ENCODE measurements at places on chromosomes 3 and 15.

- no peak for DNase-seq
Measured at GRCh38 chr3:100545371-100545770, 53.0 kb downstream of the TMEM45A start.

- DNase-seq = no peak
Measured at GRCh38 chr3:48125013-48125705, 63.1 kb downstream of the CDC25A start.

DNA sequence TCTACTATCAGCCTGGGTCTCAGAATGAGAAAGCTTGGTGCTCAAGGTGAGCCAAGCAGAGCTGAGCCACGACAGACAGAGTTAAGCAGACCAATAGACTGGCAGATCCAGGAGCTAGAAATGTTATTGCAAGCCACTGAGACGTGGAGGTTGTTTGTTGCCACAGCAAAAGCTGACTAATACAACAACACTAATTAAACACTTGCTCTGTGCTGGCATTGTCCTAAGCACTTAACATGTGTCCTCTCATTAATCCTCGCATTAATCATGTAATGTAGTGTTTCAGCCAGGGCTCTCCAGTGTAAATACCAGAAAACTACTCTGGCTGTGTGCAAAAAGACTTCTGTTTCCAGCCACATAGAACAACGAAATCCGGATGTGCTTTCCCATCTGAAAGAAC is 11.6 kb upstream of the SPSB4 start:
- no peak for DNase-seq

DNA sequence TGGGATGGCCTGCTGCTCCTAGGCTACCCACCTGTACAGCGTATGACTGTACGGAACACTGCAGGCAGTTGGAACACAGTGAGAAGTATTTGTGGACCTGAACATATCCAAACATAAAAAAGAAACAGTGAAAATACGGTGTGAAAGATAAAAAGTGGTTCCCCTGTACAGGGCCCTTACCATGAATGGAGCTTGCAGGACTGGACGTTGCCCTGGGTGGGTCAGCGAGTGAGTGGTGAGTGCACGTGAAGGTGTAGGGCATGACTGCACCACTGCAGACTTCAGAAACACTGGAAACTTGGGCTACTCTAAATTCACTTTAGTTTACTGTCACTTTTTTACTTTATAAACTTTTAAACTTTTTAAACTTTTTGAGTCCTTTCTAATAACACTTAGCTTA is 71.2 kb upstream of the SLC6A6 start:
- DNase-seq = no peak

- DNase-seq = no peak
Measured at GRCh38 chr15:95653361-95653805, 677.1 kb upstream of the NR2F2 start.

DNA sequence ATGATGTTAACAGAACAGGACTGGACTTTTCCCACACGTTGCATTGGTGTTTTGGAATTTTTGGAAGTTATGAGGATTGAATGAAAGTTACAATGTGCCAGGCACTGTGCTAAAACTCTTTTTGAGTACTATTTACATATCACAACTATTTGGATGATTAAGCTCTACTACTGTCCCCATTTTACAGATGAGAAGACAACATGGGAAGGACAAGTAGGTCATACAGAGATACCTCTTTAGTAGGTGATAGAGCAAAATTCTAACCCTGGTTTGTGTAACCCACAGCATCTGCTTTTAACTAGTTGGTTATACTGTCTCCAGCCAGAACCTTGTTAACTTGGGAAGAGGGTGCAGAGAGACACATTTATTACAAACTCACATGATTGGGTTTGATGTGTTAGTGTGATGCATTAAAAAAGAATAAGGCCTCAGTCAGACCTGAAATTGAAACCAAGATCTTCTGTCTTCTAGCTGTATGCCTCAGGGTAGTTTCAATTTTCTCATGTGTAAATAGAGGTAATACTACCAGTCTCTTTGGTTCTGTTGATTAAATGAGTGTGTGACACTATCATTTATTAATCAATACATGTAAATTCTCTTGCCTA is 1.4 kb downstream of the NDUFB4 start:
- DNase-seq = no peak

DNA sequence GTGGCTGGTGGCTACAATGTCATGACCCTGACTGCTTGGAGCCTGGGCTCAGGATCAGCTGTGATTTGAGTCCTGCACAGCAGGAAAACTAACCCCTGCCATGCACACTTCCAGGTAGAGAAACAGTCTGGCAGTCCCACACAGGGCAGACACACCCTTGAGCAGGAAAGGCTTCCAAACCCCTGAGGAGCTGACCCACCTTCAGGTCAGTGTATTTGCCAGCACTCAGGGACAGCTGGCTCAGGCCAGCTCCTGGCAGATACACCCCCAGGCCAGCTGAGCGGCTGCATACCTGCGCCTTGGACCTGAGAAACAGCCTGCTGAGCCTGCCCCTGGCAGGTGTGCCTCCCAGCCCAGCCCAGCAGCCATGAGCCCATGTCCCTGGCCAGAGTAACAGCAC is 22.2 kb upstream of the CDAN1 start:
- no peak for DNase-seq

- DNase-seq = no peak
Measured at GRCh38 chr15:40325700-40326099, 2.2 kb downstream of the INAFM2 start.

DNA sequence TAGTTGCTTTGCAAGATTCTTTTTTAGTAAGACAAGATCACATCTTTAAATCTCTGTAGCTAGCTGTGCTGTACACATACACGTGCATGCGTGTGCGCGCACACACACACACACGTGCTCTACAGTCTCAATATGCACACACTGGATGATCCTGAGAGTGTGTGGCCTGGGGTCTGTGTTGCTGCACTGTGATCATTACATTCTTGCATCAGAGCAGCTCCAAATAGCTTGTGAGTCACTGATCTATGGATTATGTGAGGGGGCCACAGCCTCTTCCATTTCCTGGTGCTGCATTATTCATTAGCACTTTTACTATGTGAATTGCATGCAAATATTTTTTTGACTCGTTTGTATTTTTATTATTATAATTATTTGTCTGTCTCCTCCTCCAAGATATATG is 34.6 kb downstream of the MCTP2 start:
- DNase-seq = no peak

DNA sequence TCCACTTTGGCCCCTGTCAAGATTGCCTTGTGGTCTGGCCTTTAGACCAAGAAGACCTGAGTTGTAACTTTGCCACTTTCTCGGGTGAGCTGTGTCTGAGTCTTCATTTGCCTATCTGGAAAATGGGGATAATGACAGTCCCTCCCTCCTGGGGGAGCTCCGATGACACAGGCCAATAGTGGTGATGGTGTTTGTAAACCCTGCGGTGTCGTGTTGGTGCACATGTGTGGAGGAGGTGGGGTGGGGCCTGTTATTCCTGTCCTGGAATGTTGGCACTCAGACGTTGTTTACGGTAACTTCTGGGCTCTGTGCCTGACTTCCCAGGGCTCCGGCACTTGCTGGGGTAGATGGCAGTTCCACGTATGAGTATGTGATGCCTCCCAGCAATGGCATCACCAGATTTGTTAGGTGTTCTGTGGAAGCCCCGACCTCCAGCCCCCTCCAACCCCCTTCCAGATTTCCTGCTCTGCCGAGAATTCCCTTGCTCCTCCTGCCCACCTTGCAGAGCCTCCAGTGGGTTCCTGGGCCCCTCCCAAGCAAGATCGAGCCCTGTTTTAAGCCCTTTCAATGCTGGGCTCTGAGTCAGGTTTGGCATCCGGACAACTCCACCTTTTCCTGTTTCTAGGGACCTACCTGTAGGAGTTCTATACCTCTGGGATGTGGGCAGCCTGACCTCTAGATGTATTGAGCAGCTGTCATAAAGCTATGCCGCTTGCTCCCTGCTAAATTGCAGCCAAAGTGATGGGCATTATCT is 31.4 kb downstream of the HRH1 start:
- DNase-seq = no peak

DNA sequence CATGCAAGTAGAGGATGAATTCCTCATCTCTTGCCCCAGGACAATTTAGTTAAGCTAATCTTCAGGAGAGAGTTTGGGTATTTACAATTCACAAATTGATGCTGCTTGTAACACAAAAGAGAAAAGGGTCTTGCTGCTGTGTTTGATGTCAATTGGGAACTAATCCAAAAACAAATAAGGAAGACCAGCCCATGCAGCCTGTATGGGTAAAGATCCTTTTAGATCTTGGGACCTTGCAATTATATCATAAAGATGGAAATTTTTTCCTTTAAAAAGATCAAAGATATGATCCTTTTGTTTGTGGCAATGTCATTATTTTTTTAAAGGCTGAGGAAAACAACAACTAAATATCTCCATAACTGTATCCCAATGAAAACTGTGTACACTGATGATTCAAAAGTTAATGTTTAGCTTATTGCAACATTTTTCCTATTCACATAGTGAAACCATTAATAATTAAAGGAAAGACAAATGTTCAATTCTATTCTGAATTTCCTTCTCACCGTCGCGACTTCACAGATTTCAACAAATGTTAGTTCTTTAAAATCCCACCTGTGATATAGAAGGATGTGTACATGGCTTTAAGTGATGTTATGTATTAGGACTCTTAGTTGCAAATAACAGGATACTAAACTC is 40.2 kb downstream of the TMEM212 start:
- no peak for DNase-seq

GRCh38 chr3:50503504-50504342 is at the start of gene CACNA2D2:
TSS of gene CACNA2D2 (minus strand) at chr3:50503634. CDS start at chr3:50503423, 211 bp downstream.
- peak; percentile 17 for DNase-seq

- no peak for DNase-seq
Measured at GRCh38 chr15:95603802-95604201, 726.7 kb upstream of the NR2F2 start.

GRCh38 chr3:51380601-51381332 is 4.3 kb upstream of the MANF start:
- no peak for DNase-seq

GRCh38 chr3:43641306-43642114 is 19.7 kb upstream of the ANO10 start:
- DNase-seq = no peak

- no peak for DNase-seq
Measured at GRCh38 chr15:57114070-57114469, 195.6 kb downstream of the TCF12 start.

- peak; percentile 58 for DNase-seq
Measured at GRCh38 chr15:67120839-67121643, 55.6 kb downstream of the SMAD3 start.

DNA sequence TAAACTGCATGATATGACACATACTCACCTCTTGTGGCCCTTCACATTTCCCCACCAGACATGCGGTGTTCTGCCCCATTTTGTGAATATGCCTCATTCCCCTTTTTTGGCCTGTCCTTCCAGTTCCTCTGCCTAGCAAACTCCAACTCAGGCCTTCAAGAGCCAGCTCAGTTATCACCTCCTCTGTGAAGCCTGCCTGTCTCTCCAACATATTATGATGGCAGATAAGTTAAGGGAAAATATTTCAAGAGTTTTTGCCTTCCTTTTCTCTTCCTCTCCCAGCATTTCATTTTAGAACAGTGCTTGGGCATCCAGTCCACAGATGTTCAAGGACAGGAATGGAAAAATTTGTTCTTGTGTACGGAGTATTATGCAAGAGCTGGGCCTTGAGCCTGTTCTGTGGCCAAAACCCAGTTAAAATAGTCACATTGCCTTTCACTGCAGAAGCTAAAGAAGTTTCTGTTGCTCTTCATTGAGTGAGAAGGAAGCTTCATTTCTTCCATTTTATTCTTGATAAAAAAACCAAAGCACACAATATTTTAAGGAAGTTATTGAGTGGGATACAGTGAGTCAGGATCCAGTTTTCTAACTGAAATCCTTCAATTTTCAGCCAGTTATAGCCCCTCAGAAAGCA is 192.0 kb downstream of the GHSR start:
- DNase-seq = no peak

DNA sequence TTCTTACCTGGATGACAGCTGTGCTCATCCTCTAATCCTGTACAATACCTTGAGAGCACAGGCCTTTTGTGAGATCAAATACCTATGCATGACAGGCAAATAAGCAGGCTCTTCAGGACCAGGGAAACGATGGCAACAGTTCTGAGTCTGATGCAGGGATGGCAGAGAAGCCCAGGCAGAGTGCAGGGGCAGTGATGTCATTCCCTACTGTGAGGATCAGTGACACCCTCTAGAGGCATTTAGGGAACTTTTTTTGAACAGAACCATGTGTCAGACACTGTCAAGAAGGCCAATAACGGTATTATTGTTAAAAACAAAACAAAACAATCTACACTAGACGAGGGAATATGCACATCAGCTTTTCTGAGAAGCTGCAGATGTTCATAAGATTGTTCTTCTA is 314.8 kb upstream of the CTDSPL start:
- DNase-seq = no peak
